ENCODE measurements at places on chromosomes 2 and 18.
A peak's percentile ranks its signal among the peaks of the same experiment; 100 is the strongest.

- DNase-seq, result peak; percentile 59
Observed at GRCh38 chr2:160210599-160211138, 10.6 kb upstream of the ITGB6 start.

DNA sequence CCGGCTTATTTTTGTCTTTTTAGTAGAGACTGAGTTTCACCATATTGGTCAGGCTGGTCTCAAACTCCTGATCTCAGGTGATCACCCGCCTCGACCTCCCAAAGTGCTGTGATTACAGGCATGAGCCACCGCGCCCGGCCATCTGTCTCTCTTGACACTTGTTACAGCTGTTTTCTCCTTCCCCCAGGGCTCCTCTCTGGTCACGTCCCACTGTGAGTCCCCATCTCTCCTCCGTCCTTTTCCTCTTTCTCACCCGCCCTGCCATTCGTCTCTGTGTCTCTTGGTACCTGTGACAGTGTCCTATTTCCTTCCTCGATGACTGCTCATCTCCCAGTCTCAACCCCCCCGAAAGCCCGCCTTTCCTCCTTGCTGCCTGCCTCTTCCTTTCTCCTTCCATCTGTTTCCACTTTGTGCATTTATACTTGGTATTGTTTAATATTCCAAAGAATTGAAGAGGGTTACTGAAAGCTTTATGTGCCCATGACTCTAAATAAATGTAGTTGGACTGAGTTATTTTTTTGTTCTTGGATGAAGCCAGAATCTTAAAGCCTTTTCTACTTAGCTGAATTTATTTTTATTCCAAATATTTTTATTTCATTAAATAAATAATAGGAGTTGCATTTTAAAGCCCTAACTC lies 241.5 kb downstream of the SH3RF3 start:
- DNase-seq, result no peak

- no peak for DNase-seq
Observed at GRCh38 chr18:27662537-27662936, 477.4 kb upstream of the CHST9 start.

- DNase-seq, result no peak
Observed at GRCh38 chr18:56083523-56084287, 495.7 kb upstream of the TCF4 start.

GRCh38 chr2:11784747-11785610 lies 38.5 kb downstream of the LPIN1 start:
- DNase-seq, result peak; percentile 48

GRCh38 chr2:184689638-184690037 lies 91.3 kb downstream of the ZNF804A start:
- no peak for DNase-seq

Measured in CD4-positive, alpha-beta T cell treated with Interleukin-12 subunit alpha and Interleukin-12 subunit beta, for 1 hour (primary cell).